ENCODE measurements at places on chromosomes 6 and 20.
A peak's percentile ranks its signal among the peaks of the same experiment; 100 is the strongest.

DNA sequence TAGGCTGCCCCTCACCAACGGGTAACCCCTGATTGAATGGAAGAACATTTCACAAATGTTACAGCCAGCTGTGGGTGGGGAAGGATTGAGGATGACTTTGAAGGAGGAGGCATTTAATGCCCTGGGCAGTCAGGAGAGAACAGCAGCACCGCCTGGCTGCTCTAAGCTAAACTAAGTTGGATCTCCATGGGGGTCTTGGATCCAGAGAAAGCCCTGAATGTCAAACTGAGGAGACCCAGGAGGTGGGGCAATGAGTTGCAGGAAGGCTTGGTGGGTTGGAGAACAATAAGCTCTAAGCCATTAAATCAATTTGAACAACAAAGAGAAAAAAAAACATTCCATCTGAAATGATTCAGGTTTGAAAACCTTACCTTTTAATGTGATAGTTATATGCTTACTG is 35.4 kb downstream of the TMX4 start:
- no peak for DNase-seq

- no peak for DNase-seq
Observed at GRCh38 chr20:19412254-19412653, 199.8 kb downstream of the SLC24A3 start.

DNA sequence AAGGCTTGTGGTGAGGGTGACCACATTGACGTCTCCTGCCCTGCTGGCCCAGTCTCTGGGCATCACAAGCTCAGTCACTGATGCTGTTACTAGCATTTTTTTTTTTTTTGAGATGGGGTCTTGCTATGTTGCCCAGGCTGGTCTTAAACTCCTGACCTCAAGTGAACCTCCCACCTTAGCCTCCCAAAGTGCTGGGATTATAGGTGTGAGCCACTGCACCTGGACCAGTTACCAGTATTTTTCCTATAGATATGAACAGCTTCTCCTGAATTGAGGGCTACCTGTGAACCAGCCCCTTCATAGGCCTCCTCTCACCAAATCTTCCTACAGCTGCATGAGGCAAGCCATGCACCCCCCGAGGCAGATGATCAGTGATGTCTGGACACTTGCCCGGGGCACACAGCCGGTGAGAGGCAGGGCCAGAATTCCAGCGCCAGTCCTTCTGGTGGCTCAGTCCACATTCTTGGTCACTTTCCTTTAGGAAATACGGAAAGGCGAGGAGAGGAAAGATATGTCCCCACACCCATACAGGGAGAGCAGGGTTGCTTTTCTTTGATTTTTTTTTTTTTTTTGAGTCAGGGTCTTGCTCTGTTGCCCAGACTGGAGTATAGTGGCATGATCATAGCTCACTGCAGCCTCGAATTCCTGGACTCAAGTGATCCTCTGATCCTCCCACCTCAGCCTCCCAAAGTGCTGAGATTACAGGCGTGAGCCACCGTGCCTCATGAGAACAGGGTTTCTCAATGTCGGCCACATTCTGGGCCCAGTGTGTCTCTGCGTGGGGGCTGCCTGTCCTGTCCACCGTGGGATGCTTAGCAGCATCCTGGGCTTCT is 50.7 kb downstream of the UBE2V1 start:
- no peak for DNase-seq

- no peak for DNase-seq
Observed at GRCh38 chr20:7629880-7630279, 310.4 kb downstream of the HAO1 start.

DNA sequence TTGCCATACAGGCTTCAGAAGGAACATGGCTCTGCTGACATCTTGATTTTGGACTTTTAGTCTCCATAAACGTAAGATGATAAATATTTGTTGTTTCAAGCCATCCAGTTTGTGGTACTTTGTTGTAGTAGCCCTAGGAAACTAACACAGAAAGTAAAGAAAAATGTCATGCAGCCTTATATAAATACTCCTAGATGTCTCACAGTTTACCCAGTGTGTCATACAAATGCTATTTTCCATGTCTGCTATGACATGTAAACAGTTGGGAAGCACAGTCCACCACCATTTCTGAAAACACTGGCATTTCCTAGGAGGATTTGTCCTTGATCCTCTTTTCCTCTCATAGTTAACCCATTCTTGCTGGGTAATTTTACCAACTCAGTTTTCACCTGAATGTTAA is 30.6 kb upstream of the ME1 start:
- DNase-seq: peak; percentile 54

DNA sequence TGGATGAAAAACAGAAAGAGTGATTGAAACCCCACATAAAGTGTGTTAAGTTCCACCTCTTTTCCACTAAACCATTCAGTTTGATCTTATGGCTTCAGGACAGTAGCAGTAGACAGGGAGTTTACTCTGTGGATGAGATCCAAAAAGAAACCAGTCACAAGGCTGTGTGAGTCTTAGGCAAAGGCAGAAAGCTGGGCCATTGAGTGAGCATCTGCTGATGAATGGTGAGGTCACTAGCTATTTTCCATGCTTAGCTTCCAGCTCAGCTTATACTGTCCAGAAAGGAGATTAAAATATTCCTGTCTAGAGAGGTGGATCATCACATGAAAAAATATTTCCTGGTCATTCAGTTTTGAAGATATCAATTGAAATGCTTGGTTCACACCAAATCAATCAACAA is 1643.9 kb downstream of the HACE1 start:
- DNase-seq: no peak

DNA sequence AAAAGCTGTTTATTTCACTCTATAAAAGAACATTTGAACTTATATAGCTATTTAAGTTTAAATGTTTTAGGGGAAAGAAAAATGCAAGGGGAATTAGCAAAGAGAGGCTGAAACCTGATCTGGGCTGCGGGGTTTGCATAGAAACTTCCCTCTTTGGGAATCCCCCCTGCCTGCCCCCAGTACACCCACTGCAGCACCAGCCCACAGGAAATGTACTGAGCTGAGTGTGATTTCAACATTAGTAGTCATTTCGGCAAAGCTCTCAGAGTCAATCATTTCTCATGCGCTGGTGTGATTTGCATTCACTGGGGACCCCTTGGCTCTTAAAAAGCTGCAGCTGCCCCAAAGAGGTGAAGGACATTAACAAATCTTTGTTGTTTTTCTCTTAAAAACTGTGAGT is 859.4 kb downstream of the MAFB start:
- no peak for DNase-seq

DNA sequence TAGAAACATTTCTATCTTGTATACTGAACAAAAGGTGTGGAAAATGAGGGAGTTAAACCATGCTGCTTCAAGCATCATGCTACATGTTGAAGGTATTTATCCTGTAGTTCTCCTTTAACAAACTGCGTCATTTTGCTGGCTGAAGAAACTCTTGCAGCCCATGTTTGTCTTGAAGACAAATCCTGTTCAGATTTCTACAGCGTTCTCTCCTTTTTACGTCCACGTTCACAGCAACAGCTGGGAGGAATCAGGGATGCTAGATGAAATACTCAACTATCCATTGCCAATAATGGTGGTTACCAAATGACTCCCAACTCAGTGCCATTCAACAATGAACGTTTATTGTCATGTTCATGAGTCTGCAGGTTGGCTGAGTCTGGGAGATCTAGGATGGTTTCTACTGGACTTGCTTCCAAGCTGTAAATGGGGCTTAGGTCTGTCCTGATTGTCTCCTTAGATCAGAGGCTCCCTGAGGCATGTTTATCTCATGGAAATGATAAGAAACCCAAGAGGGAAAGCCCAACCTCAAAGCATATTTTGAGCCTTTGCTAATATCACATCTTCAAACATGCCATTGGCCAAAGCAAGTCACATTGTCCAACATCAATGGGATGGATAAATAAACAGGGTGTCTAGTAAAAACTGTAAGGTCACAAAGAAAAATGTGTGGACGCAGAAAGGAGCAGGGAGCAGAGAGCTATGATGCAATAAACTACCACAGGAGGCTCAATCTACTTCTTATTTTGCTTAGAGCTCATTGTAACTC is 2.7 kb upstream of the PLCB1 start:
- DNase-seq: no peak

GRCh38 chr20:44965651-44966029 is 672 bp upstream of the STK4 start:
- DNase-seq: no peak

DNA sequence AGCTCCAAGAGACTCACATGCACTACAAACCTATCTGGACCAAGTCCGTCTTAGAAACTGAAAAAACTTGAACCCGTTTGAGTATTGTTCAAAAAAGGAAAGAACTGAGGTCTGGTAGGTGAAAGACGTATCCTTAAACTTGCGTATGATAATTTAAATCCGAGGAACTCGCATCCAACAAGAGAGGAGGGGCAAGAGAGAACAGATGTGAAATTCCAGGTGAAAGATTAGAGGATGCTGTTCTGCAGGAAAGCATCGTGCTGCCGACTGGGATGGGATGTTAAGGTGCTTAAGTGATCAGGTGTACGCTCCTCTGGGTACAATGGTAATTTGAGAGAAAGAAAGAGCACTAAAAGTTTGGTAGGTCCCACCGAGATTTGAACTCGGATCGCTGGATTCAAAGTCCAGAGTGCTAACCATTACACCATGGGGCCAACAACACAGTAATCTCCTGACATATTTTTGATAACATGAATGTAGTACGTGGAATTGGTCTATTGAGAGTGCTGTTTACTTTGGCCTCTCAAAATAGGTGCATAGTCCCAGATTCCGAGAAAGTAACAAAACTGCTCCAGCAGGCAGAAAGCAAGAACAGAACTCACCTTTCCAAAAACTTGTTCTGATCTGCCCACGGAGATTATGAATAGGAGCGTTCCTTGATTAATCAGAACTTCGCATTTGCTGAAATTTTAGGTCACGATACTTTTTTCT is 53.5 kb upstream of the BTN3A2 start:
- no peak for DNase-seq

GRCh38 chr6:130625825-130626527 is 201.2 kb upstream of the SMLR1 start:
- no peak for DNase-seq

- no peak for DNase-seq
Observed at GRCh38 chr20:38237381-38237780, 23.2 kb downstream of the KIAA1755 start.

GRCh38 chr20:51637241-51637640 is 94.7 kb upstream of the NFATC2 start:
- DNase-seq: no peak

GRCh38 chr20:32909451-32909850 is 50.7 kb downstream of the EFCAB8 start:
- DNase-seq: no peak

GRCh38 chr6:149769676-149770075 is 20.1 kb downstream of the PCMT1 start:
- DNase-seq: no peak

DNA sequence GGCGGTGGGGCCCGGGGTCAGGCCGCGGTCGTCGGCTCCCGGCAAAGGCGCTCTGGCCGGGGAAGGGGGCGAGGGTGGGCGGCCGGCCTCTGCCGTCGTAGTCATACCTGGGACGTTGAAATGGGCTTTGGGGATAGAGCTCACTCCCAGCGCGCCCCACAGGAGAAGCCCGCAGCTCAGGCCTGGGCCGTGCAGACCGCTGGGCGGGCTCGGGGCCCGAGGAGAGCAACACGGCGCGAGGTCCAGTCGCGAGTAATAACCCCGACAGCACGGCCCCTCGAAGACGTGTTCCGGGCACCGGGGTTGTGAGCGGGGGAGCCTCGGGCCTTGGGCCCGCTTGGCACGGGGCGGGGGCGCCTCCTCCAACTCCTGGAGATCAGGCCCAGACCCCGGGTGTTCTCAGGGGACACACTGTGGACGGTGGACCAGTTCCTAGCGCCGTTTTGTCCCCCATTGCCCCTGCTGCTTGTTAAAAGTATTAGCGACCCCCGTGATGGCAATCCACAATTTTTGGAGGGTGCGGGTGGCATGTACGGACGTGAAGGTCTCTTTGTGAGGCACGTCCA is 10.9 kb downstream of the FOXC1 start:
- DNase-seq: no peak

GRCh38 chr6:155341130-155341828 is 27.0 kb upstream of the TFB1M start:
- DNase-seq: no peak
